ENCODE measurements at places on chromosomes 6 and 20.

DNA sequence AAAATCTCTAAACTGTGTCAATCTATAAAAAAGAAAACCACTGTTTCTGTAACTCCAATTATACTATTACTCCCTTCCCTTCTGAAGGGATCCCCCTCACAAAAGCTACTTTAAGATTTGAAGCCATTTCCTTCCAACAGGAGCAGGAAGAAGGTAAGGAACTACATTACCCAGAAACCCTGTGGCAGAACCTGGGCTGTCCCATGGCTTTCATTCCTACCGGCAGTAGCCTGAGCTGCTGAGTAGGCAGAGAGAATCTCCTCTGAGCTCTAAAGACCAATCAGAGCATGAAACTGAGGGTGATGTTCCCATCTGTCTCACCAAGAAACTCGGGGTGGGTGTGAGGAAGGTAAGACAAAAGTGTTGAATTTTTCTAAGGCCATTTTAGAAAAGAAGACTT, 108.0 kb upstream of the LRFN2 start:
- no peak for DNase-seq

GRCh38 chr6:1070085-1070521, 241.8 kb upstream of the FOXQ1 start:
- no peak for DNase-seq

DNA sequence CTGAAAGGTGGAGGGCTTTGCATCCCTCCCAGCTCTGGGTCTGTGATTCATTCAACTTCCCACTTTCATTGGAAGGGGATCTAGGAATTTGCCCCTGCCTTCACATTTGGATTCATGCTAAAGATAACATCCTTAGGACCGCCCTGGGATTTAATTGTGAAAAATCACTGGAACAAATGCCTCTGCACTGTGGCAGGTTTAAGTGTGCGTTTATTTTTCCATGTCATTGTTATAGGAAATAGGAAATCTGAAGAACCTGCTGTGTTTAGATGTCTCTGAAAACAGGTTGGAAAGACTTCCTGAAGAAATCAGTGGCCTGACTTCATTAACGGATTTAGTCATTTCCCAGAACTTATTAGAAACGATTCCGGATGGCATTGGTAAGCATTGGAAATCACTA, 104.7 kb downstream of the LRRC1 start:
- no peak for DNase-seq

DNA sequence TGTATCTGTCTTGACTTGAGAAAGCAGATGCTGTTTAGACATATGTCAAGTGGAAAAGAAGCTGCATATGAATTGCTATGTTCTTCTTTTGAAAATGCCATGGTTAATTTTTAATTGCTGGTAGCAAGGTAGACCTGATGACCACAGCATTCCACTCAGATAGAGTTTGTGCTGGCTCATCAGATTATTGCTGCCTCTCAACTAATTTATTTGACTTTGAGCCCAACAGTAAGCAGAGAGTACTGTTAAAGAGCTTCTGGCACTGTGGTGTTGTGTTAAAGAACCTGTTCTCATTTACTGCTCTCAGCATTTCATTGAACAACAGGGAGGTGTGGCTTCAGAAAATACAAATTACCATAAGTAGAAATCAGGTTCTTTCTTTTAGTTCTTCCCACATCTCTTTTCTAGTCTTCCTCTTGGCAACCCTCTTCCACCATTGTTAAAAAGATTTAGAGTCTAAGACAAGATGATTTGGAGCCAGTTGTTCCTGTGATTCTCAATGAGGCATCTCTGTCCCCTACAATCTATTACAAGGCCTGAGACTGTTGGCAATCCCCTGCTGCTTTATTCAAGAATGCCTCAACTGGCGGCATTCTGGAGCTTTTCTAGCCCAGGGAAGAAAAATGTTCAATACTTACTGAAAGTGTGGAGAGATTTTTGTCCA, 967.6 kb upstream of the GJE1 start:
- no peak for DNase-seq

GRCh38 chr6:42407379-42407778, 44.3 kb downstream of the TRERF1 start:
- peak; percentile 69 for DNase-seq

- DNase-seq = no peak
Measured at GRCh38 chr6:72651174-72651573, 29.3 kb downstream of the KCNQ5 start.

GRCh38 chr6:91654357-91654756, 1067.5 kb upstream of the MAP3K7 start:
- no peak for DNase-seq

DNA sequence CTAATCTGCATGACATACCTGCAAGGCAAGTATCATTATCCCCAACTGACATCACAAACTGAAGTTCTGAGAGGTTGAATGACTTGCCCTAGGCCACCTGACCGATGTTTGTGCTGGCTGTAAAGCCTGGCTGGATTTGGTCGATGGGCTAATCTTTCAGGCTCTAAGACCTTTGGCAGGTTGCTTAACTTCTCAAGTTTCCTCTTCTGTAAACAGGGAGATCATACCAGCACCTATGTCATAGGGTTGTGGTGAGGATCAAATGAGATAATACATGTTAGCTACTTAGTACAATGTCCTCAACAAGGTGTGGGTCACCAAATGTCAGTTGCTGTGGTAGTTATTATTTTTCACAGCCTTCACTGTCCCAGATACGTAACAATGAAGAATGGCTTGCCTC, 14.2 kb downstream of the ANKRD66 start:
- DNase-seq = no peak

GRCh38 chr20:14470231-14470899, 133.0 kb upstream of the FLRT3 start:
- DNase-seq = no peak

DNA sequence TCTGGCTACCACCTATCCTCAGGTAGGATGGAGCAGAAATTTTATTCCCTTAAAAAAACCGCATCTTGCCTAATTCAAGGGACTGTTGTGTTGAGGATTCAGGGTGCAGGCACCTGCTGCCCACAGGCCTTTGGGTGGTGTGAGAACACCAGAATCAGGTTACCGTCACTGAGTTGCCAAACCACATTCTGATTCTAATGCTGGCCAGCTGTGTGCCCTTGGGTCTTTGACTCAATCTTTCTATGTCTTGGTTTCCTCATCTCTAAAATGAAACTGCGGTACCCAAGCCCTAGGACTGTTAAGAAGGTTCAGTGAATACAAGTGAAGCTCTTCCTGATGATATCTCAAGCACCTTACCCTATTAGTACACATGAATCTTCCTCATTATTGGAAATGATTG, 827.3 kb downstream of the DHX35 start:
- DNase-seq = no peak

DNA sequence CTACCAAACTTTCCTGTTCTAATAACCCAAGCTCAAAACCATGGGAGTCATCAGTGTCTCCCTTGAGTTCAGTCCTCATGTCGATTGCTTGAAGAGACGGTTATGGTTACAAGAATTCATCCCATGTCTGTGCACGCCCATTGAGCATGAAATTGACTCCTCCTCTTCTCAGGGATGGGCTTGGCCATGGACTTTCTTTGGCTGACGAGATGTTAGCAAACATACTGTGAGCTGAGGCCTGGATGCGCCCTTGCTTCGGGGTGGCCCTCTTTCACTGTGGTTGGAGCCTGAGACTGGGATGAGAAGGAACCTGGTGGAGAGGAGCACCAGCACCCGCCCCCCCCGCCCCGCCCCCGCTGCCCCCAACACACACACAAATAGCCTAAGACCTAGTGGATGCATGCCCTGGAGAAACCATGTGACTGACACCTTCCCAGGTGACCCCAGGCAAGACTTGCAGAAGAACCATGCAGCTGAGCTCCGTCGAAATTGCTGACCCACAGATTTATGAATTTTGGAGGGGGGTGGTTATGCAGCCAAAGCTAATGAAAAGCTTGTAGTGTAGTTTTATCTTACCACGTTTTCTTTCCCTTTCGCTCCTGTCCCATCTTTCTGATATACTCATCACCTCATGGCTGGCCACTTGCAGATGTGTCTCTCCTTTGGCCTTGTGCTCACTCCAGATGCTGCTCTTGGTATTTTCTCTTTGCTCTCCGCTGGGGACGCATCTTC, 231.4 kb downstream of the CDH4 start:
- no peak for DNase-seq

- no peak for DNase-seq
Measured at GRCh38 chr6:137452333-137452894, 41.8 kb downstream of the OLIG3 start.

DNA sequence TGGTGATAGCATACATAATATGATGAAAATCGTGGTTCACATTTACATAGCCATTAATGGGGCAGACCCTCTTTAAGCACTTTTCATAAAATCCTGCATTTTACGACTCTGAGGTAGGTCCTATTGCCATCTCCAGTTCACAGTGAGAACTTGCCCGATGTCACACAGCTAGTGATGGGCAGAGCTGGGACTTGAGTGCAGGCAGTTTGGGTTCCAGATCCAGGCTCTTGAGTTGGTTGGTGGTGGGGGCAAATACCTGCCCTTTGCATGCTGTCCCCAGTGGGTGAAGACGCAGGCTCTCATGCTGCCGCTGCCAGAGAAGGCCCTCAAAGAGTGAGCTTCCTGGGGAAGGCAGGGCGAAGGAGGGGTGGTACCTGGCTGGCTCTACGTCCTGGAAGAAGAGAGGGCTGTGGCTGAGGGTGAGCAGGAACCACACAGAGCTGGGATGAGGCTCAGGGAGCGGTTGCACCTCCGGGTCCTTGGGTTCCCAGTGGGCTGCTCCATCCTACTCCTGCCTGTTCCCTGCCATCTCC, 6.1 kb upstream of the BAK1 start:
- DNase-seq = no peak

GRCh38 chr6:111596784-111597183, 8.9 kb downstream of the TRAF3IP2 start:
- DNase-seq = no peak

DNA sequence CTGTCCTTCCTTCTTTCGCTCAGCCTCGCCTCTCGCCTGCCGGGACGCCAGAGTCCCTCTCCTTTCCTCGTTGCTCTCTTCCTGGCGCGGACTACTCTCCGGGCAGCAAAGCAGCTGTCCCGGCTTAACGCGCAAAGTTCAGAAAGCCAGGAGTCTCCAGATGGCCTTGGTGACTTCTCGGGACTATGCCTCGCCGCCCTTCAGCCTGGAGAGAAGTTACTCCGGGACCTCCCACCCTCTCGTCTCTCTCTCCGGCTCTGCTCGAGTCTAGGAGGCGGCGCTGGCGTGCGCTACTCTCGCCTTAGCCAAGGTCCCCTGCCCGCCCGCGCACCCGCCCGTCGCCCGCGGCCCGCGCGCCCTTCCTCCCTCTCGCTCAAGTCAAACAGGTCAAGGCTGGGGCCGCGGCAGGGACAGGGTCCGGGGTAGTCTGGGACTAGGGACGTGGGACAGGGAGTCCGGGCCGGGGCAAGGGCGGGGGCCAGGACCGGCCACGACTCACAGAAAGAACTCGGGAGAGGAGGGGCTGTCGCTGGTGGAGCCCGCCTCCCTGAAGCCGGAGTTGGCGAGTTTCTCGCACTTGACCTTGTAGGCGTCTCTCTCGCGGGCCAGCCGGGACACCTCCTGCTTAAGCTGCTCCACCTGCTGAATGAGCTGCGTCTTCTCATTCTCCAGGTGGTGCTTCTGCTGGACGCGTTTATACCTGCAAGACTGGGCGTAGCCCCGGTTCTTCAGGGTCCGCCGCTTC, 1.5 kb downstream of the MAFB start:
- DNase-seq = no peak

DNA sequence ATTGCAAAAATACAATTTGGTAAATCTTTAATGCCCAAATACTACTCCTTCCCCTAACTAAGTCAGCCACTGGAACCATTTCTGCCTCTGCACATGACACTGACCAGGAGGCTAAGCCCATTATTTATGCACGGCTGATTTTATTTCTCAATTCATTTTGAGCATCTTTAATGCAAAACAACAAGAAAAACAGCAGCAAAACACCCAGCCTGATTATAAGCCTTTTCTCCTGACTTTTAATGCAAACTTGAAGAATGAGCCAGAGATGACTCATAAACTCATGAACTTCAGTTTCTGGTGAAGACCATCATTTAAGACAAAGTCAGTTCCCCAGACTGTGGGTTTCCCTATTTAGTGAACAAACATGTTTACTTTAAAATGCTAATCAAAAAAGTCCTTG, 51.6 kb downstream of the CYP24A1 start:
- no peak for DNase-seq

DNA sequence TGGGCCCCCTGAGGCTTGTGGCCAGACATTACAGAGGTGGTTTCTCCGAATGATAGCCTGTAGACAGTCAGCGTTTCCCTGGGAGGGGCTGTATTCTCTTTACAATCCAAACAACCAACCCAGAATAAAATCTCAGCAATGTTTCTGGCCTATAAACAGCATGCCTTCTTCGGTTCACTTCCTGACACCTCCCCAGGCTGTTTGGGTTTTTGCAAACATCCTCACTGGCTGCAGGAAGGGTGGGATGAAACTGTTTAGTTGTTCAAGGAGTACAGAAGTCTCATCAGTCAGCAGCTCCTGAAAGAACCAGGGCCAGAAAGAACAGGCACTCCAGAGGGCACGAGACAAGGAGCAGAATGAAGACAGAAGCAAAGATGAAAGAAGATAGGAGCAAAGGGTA, 350.0 kb downstream of the QKI start:
- no peak for DNase-seq

GRCh38 chr20:43752561-43753301, 25.9 kb upstream of the GTSF1L start:
- peak; percentile 47 for DNase-seq

GRCh38 chr6:56838965-56839364, 115.9 kb upstream of the BEND6 start:
- DNase-seq = no peak

DNA sequence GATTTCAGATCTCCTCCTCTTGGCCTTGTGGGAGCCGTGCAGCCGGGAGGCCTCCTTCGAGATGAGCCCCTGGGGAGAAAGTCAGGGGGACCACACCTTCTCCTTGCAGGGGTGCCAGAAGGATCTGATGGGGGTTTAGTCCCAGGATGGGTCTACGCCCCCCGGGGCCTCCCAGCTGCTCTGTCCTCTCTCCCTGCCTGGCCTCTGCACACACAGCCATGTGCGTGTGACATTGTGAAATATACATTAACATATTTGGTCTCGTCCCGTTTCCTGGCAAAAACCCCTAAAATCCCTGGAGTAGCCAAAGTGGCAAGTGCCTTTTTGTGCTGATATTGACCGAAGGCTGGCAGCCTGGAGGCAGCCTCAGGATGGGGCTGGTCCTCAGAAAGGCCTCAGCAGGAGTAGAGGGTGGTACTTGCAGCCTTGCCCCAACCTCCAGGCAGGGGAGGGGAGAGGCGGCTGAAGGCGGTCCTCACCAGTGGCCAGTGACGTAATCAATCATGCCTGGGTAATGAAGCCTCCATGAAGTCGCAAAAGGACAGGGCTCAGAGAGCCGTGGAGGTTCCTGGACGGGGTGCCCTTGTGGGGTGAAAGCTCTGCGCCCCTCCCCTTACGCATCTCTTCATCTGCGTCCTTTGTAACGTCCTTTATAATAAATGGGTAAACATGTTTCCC, 5.1 kb upstream of the HELZ2 start:
- no peak for DNase-seq

DNA sequence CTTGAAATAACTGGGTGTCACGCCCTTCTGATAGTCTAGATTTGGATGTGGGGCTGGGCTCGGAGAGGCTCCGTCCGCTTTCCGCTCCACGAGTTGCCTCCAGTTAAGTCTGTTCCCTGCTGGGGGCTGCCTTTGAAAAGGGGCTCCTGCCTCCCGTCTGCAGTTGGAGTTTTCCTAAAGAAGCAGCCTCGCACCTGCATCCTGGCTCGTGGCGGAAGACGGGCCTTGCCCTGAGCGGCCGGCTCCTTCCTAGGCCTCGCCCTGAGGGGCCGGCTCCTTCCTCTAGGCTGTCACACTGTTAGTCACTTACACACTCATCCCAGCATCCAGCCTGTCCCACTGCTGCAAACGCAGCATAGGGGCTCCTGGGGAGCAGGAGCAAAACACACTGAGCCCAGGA, 74.4 kb downstream of the SMOC2 start:
- no peak for DNase-seq

GRCh38 chr20:4835244-4836177, 113.8 kb downstream of the PRND start:
- no peak for DNase-seq
